Left kidney (tissue), 8 donors: ENCODE measurements at places on chromosomes 2 and 18.

GRCh38 chr2:39723946-39724827, 54.9 kb downstream of the THUMPD2 start:
- peak; percentile 45 for DNase-seq

DNA sequence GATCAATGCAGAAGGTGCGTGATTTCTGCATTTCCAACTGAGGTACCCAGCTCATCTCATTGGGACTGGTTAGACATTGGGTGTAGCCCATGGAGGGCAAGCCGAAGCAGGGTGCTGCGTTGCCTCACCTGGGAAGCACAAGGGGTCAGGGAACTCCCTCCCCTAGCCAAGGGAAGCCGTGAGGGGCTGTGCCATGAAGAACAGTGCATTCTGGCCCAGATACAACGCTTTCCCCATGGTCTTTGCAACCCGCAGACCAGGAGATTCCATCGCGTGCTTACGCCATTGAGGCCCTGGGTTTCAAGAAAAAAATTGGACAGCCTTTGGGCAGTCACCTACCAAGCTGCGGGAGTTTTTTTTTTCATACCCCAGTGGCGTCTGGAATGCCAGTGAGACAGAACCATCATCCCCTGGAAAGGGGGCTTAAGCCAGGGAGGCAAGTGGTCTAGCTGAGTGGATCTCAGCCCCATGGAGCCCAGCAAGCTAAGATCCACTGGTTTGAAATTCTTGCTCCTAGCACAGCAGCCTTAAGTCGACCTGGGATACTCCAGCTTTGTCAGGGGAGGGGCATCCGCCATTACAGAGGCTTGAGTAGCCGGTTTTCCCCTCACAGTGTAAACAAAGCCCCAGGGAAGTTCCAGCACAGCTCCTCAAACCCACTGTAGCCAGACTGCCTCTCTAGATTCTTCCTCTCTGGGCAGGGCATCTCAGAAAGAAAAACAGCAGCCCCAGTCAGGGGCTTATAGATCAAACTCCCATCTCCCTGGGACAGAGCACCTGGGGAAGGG, 21.7 kb downstream of the TFPI start:
- no peak for DNase-seq

DNA sequence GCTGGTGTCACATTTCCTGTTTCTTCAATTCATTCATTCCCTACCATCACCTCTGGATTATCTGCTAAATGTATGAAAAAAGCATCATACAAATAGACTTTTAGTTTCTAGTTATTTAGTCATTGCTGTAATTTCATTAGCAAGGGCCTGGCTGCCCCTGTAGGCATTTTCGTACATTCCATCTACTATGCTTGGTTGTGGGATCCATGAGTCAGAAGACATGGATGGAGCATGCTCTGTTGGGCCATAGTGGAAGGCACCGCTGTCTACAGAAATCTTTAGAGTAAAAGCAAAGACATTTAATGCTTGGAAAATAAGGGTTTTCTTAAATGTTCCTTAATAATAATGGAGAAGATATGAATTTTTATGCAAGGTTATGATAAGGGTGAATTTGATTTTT, 324.8 kb upstream of the MEIS1 start:
- no peak for DNase-seq

DNA sequence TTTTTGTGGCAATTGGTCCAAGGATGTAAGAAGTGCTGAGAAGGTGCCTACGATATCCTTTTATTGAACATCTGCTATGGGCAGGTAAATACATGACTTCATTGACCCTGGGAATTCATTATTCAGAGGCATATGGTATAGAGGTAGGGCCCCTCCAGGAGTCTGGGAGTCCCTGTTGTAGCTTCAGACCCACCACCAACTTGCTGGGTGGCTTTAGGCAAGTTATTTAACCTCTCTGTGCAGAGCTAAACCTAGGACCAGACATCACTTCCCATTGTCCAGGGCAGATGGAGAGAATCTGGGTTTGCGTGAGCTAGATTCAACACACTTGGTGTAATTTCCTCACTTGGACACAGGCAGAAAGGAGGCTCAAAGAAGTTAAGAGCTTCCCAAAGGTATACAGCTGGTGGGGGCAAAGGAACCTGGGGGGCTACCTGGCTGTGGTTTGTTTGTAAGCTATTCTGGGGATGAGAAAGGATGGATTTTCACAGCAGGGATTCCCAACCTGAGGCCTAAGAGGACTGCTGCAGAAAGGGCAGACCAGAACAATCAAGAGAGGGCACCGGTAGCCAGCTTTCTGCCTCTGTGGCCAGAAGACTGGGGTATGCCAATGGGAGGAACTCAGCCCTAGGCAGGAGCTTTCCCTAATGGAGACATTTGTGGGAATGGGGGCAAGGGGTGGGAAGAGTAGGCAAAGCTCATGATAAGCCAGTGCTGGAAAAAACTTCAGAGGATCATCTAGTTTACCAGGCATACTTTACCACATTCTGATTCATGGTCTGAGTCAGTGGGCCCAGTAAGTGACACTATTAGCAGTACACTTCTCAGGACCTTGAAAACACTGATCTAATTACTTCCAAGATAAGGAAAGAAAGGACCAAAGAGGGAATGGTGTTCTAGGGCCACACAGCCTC, 102.7 kb upstream of the SMAD2 start:
- no peak for DNase-seq

GRCh38 chr2:58757971-58758370, 516.8 kb upstream of the FANCL start:
- no peak for DNase-seq

DNA sequence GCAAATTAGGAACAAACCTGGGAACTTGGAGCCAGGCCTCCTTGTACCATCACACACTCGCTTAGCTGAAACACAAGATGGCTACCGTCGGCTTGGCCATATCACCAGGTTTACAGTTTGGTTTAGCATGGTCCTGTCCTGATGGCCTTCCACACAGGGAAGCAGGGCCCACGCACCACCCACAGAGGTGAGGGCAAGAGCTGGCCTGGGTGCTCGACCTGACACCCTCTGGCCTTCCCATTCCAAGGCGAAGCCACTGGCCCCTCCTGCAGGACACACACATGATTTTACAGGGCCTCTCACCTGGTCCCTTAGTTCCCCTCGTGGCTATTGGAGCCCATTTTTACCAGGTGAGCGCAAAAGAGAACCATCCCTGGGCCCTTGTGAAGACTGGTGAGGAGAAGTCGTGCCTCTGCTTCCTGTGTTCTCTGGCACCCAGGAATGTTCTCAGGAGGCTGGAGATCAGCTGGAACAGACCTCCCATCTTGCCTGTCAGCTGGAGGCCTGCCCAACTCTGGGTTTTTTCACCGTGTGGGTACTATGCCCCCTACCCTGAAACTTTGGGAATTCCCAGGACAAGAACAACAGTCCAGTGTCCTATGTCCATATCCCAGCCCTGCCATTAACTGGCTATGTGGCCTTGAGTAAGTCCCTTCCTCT, 53.0 kb upstream of the FOSL2 start:
- DNase-seq: no peak

- no peak for DNase-seq
Measured at GRCh38 chr2:54063967-54064535, 51.4 kb upstream of the ACYP2 start.

GRCh38 chr2:179652296-179652695, 209.1 kb downstream of the ZNF385B start:
- DNase-seq: no peak

DNA sequence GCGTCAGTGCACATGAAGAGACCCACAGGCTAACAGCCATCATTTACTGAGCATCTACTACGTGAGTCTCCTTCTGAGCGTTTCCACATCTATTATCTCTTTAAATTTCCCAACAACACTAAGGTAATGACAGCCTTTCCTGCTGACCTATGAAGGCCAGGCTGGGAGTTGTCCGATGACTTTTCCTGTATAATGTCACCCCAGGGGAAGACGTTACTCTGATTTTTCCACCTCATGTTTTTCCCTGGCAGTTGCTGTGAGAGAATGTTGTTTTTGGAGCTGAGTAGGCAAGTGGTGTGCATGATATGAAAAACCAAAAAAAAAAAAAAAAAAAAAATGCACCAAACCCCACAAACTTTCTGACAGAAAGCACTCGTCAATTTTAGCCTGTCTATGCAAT, 207.6 kb downstream of the SLC8A1 start:
- no peak for DNase-seq

DNA sequence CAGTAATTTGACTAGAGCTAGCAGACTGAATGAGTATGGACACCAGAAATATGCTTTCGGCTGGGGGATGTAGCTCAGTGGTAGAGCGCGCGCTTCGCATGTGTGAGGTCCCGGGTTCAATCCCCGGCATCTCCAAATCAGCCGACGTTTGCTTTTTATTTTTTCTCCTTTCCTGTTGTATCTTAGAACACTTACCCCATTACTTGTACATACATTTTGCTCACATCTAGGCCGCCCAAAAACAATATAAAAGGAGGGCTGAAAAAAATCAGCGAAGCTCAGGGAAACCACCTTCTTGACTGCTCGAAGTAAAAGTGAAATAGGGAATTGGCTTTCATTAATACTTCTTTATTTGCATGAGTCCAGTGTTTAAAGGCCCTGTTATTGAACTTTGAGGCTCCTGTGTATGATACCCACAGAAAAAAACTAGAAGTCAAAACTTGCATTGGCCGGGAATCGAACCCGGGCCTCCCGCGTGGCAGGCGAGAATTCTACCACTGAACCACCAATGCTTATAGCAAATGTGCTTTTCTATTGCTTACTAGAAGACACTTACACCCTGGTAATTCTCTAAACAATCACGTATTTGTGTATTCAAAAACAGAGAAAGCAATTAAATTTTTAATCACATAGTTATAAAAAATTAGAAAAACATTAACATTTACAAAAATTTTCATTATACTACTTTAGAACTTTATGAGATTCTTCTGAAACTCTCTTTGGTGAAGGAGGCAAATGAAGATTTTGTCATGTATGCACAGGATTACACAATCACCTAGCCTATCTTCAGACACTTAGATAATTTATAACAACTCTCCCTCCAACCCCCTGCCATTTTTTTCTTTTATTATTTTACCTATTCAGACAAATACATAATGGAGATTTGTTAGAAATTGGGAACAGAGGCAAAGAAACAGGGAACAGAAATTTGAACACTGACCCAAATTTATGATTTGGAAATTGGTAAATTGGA, 35.2 kb upstream of the GPD2 start:
- peak; percentile 88 for DNase-seq

GRCh38 chr2:200749631-200750322, 61.9 kb upstream of the BZW1 start:
- DNase-seq: no peak

DNA sequence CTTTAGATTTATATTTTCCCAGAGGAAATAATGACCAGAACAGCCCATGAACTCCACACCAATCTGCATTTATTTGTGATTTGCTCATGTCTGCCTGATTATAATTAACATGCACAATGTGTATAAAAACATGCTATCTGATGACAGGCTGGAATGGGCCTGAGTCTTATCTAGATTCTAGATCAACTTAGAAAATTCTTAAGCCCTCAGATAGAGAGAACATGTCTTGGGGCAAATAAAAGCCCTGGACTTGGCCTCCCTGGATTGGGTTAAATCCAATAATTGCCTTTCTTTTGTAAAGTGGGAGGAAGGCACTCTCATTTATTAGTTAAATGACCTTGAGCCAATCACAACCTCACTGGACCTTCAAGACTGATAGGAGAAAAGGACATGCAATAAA, 61.8 kb downstream of the EVA1A start:
- no peak for DNase-seq

GRCh38 chr18:49980896-49981295, 167.6 kb upstream of the ACAA2 start:
- DNase-seq: no peak

DNA sequence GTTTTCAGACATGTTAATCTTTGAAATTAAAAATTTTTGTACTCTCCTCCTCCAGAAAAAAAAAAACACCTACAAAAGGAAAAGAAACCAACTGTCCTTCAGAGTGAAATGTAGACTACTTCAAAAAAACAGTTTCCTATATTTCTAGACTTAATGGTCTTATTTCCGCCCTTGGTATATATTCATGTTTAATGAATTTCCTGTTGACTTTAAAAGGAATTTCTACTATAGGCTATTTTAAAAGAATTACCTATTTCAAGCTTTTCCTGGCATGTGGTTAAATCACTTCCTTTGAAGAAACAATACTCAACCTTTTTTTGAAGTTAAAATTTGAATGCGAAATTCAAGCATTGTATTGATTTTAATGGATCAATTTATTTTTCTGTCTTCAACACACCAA, 29.2 kb downstream of the GULP1 start:
- no peak for DNase-seq

DNA sequence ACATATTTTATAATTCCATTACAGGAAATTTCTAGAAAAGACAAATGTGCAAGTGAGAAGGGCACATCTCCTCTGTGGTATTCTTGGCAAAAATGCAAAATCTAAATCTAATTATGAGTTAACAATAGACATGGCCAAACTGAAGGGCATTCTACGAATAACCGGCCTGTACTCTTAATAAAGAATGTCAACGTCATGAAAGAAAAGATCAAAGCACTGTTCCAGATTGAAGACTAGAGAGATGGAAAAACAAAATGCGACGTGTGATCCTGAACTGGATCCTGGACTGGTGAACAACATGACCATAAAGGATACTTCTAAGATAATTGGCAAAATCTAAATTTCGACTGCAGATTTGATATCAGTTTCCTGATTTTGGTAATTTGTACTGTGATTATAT, 3.0 kb downstream of the CDKL4 start:
- DNase-seq: no peak

- DNase-seq: no peak
Measured at GRCh38 chr2:241509155-241509784, 886 bp upstream of the STK25 start.

DNA sequence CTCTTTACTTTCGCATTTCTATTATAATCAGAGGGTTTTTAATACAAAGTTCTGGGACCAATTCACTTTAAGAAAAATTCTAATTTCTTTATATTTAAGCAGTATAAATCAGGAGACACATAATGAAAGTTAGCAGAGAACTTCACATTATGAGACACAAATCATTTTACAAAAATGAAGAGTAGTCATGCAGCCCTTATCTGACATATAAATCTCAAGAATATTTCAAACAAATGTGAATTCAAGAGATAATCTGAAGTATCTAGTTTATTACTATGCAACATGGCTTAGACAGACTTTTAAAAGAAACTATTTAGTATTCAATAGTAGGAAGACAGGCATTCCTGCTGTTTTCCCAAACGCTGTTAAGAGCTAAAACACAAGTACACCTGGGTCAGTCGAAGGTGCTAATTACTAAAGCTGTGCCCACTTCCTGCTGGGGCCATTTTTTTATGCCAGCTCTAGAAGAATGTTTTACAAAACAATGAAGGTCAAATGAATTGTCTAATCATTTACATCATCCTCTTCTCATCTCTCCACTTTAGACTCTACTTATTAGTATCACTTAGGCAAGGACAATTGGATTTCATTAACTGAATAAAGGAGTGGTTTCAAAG, 40.2 kb downstream of the CWC22 start:
- DNase-seq: no peak

DNA sequence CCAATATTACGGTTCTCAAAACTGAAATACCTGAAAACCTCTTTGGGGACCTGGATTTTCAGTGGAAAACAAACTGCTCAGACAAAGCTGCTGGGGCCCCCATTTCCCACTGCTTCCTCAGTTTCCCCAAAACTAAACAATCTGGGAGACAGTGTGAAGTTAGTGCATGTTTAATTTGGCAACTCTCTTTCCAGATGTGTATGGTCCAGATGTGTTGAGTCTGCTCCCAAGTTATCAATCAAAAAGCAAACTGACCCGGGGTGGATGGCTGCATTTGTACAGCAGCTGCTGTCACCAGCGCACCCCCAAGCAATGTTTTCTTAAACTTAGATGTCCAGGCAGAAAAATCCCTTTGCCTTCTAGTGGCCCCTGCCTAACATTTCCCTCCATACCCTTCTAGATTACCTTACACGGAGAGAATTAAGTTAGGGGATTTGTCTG, 136.9 kb downstream of the COPS8 start:
- DNase-seq: no peak

- no peak for DNase-seq
Measured at GRCh38 chr2:84449711-84450110, 9.4 kb downstream of the SUCLG1 start.
